ENCODE measurements at places on chromosomes 6 and 20. TPM values are rescaled to one million over a fixed set of nuclear protein-coding genes. Genes with fewer than 3 reads are reported as not detected.

- DNase-seq, result no peak
Measured at GRCh38 chr20:19254956-19255355, 42.5 kb downstream of the SLC24A3 start.

DNA sequence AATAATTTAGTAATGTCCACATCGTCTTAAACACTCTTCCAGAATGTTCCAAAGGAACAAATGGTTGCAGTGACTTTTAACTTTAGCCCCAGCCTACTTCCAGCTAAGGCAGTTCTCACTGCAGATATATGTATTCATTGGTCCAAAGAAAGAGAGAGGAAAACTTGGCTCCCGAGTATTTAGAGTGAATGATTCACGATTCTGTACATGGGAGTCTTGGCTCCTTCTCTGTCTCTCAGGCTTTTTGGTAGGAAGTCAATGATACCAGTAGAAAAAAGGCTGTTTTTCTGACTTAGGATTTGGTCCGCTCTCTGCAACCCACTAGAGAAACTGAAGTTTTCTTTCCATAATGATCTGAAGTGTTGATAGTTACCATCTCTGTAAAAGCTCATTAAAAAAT lies 38.6 kb downstream of the E2F3 start:
- no peak for DNase-seq

DNA sequence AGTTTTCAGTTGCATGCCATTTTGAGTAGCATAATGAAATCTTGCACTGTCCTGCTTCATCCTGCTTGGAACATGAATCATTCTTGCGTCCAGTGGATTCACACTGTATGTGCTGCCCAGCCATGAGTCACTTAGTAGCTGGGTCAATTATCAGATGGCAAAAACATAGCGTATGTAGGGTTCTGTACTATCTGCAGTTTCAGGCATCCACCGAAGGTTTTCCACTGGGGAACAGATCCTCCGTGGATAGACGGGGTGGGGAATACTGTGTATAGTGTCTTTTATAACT lies 61.4 kb downstream of the IL22RA2 start:
- no peak for DNase-seq

- DNase-seq, result no peak
Measured at GRCh38 chr6:136175873-136176272, 74.2 kb downstream of the MTFR2 start.

DNA sequence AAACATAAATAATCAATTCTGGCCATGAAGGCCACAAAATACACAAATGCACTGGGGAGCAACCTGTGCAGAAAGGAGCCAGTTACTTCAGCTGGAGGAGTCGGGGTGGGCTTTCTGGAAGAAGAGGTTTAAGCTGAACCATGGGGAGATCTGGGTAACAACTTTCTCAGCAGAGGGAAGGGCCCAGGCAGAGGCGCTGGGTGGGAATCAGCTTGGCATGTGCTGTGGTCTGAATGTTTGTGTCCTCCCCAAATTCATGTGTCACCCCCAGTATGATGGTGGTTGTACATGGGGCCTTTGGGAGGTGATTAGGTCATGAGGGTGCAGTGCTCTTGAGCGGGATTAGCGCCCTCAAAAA lies 107.9 kb downstream of the SYCP2 start:
- no peak for DNase-seq

The CCN2 gene
- 22.5 TPM for total RNA-seq
